ENCODE measurements at places on chromosomes 12 and 14.

- DNase-seq = no peak
Measured at GRCh38 chr14:105856676-105857219, 330.4 kb downstream of the TMEM121 start.

DNA sequence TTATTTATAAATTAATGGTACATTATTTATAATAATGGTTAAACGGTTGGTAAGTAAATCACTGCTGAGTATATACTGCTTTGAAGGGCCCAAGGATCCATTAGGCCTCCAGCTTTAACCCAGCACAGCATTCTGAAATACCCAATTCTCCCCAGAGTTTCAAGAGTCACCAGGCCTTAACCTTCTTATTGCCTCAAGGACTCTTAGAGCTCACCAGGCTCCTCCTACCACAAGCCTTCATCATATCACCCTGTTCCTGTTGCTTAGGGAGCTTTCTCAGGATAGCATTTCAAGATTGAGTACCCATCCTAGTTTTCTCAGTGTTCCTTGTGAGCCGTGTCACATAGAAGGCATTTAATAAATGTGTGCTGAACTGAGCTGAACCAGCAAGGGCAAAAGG, 242.5 kb downstream of the FBXL14 start:
- no peak for DNase-seq

GRCh38 chr14:94476023-94476422, at the start of gene SERPINA9:
Gene SERPINA9 (minus strand): TSS chr14:94476197. CDS start chr14:94469840, 6,357 bp downstream.
- DNase-seq = no peak

GRCh38 chr12:19834592-19834991, 395.3 kb downstream of the AEBP2 start:
- no peak for DNase-seq

DNA sequence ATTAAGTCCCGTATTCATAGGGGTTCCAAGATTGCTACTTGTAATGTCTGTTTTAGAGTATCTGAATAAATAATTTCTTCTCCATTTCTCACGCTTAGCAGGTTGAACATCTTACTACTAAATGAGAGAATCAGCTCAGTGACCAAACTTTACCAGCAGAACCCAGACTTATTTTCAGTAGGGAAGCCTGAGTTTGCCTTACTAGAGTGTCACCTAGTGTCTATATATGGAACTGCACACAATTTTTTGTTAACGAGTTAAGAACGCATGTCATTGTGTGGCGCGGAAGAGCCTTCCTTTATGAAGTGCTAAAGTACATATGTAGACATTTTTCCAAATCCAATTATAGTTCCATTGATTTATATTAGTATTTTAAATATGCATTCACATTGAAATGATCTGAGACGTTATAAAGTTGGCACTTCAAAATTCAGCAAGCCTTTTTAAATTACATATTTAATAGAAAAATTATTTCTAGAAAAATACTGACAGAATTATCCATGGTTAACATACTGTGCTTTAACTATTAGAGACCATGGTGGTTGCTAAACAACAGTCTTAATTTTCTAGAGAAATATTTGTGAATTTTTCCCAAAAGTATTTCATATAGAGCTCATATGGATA, 88.3 kb downstream of the RPS29 start:
- DNase-seq = peak; percentile 88

GRCh38 chr14:24056800-24057184, 5.0 kb downstream of the CARMIL3 start:
- no peak for DNase-seq

DNA sequence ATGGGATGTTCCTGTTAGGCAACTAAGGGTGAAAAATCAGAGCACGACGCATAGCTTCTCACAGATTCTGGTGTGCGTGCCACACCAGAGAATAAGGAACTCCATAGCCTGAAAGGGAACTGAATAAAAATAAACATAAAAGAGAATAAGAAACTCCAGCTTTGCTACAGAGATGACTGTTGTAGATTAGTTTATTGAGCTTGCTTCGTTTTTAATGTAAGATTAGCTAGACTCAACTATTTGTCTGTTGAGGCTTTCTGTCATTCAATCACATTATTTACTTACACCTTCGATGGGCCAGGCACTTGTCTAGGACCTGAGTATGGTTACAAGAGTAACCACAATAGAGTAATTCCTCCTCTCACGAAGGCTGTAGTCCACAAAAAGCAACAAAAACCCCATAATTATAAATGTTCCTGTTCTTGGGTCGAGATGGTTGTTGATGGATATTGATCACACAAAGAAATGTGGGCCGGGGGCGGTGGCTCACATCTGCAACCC, 807 bp upstream of the ZCCHC8 start:
- DNase-seq = no peak

DNA sequence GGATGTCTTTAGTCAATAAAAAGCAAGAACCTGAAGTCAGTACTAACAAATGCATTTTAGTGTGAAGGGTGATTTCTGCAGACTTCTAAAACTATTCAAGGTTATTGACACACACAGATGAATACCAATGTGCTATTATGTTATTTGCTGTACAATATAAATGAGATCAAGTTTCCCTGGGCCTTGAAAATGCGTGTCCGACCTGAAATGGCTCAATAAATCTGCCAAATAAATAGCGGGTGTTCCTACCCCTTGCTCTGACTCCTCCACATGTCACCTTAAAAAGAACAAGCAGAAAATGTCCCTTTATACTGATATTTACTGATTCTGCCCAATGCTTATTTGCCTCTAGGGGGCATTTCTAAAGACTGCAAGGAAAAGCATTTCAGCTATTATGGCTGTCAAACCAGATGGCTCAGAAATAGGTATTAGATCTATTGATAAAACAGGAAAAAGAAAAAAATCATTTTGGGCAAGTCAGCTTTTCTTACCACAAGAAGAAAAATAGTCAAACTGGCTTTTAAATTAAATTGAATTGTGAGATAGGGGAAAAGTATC, 367.3 kb upstream of the KITLG start:
- no peak for DNase-seq
